ENCODE measurements at places on chromosomes 6 and 20.

DNA sequence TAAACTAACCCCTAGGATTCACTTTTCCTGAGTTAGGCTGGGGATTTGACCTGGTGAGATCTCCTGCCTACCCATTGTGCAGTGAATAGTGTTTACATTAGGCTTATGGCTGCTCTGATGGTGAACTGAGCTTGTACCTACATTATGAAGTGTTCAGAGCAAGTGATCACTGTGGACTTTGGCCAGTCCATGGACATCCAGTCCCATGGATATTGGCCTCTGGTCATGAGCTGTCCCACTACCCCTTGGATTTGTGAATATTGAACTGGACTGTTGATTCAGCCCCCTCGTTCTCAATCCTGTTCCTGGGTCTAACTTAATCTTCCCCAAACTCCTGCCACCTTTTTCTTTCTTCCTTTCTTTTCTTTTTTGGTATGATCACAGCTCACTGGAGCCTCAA, 13.8 kb downstream of the ASIP start:
- no peak for DNase-seq

DNA sequence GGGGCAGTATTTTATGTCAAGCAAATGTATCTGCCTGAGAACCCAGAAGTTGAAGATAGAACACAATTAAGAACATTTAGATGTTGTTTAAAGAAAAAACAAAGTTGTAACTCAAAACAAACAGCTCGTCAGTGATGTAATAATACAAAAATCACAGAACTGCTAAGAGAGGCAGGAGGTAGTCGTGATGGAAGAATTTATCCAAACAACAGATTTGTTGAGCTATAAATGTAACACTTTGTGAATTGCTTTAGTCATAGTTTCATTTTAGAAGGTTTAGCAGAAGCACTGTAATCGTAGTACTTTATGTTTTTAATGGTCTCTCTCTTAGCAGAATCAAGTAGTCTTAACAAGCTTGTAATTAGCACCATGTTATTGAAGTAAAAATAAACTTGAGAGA, 73.6 kb downstream of the SCAF8 start:
- DNase-seq, result no peak

GRCh38 chr6:151963001-151963400, 155.5 kb downstream of the ESR1 start:
- DNase-seq, result no peak

GRCh38 chr6:117513778-117514365, 31.4 kb downstream of the DCBLD1 start:
- DNase-seq, result no peak

DNA sequence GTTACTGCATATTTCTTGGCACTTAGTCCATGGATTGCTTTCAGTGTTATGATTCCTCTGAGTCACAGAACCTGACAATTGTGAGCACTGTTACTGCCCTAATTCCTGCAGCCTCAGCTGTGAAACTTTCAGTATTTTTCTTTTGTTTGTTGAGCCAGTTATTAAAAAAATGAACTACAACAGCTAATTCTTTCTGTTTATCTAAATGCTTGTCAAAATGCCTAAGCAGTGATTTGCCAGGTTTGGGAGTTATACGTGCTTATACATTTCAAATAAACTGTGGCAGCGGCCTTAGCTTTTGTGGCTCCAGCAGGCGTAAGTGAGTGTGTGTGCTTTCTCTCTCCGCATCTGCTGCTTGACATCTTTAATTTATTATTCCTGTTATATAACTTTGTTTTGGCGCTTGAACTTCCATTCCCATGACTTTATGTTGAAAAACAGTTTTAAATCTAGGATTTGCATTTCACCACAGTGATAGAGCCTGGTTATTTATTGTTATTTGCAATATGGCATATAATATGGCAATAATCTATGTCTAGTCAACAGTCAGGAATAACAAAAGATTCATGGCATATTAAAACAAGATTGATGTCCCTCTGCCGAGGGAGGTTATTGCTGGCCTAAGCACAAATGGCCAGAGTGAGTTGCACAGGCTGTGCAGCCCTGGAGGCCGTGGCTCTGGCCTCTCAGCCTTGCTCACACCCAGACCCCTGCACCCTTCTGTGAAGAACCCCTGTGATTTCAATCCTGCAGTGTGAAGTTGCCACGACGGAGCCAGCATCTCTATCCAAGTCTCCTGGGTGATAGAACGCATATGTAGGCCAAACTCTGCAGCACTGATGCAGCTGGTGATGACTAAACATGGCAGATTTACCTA, 303.4 kb downstream of the THBS2 start:
- DNase-seq, result no peak

DNA sequence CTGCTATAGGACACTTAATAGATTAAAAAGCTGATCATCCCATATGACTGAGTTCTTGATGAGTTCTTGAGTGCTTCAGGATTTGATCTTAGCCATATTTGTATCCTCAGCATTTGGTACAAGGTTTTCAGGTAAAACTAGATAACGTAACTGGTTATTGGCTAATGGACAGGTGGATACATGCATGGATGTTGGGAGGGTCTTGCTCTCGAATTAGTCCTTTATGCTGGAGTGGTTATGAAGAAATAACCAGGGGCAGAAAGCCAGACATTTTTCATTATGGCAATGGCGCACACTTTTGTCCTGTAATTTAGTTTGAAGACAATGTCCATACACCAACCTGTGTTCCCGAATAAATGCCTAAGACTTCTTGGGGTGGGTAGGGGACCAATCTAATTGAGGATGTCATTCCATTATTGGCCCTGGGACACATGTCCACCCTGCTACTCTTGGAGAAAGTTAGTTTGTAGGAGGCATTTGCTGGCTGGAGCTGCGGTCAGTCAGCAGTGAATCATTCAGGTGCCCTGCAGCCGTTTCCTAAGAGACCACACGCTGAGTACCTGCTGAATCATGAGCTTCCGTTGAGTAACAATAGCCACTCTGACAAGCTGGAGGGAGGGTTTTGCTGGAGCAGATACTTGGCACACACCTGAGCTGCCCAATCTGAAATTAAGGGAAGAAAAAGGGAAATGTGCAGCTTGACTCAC, 194.4 kb downstream of the FOXA2 start:
- no peak for DNase-seq

DNA sequence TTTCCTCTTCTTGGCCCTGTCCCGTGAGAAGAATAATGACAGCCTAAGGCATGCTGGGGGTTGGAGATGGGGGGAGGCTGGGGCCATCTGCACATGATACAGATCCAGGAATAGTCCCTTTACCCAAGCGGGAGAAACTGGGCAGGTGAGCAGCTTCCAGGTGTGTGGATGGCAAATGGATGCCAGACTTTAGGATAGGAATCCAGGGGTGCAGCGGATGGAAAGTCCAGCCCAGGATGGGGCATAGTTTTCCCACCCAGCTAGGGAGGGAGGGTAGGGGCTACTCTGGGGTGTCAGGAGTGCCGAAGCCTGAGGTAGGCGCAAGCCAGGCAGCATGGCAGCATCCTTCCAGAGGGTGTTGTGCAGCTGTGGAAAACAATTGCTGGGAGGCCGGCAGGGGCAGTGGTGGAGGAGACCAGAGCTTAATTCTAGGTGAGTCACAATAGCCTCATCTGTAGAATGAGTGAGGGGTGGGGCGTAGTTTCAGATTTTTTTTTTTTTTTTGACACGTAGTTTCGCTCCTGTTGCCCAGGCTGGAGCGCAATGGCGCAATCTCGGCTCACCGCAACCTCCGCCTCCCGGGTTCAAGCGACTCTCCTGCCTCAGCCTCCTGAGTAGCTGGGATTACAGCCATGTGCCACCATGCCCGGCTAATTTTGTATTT, 15.4 kb upstream of the FAM110A start:
- no peak for DNase-seq

- no peak for DNase-seq
Measured at GRCh38 chr6:113734982-113735381, 122.2 kb upstream of the MARCKS start.

DNA sequence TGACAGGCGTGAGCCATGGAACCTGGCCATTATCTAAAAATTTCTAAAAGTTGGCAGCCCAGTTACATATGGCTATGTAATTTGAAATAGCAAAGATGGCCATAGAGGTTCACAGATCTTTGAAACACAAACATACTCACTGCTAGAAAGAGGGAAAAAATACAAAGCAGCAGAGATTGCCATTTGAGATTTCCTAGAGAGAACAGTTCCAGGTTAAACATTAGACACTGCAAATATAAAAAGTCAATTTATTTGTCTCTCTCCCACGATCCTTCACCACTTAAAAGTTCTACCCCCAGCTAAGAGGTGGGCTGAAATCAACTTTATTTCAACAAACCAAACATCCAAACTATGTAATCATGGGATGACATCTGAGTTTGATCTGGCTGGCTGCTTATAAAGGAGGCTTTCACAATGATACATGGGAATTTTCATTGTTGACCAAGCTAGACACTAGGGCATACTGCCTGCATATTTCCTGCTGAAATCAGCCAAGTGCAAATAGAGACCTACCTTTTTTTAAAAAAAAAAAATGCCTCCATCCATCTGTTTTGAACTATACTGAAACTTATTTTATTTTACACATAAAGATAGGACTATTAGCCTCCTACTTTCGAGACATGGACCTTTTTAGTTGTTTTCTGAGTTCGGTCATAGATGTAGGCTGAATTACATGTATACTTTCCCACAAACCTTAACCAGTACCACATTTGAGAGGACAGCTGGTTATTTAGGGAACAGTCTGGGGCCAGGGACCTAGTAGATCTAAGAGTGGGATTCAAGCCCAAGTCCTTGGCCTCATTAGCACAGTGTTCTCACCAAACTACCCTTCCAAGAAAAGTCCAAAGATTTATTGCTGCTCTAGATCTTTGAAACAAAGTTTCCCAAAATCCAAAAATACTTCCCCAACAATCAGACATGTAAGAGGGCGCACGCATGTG, 16.6 kb downstream of the DCDC2 start:
- DNase-seq, result no peak

DNA sequence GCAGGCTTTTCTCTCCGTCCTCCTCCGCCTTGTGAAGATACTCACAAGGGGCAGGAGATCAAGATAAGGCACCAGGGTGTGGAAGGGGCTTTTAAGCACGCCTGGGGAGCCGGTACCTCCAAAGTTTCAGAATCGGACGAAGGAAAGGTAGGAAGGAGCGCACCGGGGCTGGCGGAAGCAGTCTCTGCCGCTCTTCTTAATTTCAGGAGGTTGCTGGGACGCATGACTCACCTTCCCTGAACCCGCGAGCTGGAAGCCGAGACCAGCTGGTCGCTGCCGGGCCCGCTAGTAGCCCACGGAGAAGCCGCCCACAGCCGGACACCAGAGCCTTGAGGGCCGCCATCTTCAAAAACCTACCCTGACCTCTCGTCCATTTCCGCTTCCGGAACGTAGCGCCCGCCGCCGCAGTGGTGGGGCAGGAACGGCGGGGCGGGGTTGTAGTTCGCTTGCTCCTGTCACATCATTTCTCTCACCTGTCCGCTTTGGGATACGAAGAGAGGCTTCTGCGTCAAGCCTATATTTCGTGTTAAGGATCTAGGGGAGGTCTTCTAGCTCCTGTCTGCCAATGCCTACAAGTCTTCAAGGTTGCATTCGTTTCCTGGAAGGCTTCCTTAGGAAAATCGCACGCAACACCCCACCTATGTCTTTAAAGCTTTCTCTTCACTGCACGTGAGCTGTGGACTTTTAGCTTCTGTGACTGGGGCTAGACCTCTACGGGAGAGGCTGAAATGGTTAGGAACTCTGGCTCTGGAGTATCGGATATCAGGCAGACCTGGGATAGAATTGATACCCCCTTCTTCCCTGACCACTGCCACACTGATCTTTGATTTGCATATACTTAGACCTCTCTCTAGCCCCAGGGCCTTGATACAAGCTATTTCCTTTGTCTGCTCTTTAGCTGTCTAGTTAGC, at the start of gene MRPS18A:
TSS of gene MRPS18A (minus strand) at position 355 of the 911 bp plus-strand sequence. CDS start at position 343, 12 bp downstream.
- peak; percentile 68 for DNase-seq

DNA sequence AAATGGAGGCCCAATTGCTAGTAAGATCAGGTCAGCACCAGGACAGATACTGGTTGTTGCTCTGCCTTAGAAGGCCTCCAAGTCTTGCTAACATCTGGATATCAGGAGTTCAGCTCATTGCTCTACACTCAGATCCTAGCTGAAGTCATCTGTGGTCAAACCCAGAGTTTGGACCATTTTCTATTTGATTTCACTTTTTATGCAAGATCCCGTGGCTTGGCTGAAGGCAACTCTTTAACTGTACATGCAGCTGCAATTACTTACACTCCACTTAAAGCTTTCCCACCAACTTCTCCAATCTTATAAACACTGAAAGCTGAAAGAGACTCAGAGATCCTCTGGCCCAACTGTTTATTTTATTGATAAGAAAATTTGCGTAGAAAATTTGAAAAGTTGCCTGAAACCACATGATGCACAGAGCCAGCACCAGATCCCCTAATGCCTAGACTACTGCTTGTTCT, 2.7 kb downstream of the SLC17A2 start:
- DNase-seq, result no peak

DNA sequence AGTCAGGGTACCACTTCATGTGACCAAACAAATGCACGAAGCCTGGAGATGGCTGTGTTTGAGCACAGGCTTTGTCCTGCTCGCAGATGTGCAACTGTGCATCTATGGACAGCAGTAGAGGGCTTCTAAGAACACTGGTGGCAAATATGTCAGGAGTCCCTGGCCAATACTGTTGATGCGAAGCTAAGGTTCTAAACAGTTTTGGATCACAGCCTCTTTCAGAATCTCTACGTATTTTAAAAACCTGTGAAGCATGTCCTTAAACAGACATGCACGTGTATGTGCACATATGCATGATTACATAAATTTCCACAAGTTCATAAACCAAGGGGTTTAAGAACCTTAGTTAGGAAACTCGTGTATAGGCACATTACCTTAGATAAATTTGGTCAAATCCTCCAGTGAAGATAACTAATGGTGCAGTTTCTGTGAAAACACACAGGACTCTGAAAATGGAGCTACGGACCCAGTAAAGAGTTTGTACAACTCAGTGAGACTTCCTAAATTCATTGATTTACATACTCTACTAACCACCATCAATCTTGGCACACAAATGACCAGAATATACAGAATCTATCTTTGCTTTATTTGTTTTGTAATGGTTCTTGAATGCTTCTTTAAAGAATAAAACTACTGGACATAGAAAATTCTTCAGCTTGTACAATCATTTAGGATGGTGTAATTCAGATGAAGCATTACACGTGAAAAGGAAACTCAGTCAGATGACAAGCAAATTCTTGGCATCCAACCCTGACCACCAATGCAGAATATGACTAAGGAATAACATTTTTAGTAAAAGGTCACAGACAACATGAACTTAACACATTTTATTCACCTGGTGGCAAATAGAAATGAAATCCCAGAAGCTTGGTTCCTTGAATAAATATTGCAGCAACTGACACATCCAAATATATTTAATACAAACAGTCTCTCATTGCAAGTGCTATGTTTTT, 27.4 kb downstream of the KCNQ5 start:
- no peak for DNase-seq

DNA sequence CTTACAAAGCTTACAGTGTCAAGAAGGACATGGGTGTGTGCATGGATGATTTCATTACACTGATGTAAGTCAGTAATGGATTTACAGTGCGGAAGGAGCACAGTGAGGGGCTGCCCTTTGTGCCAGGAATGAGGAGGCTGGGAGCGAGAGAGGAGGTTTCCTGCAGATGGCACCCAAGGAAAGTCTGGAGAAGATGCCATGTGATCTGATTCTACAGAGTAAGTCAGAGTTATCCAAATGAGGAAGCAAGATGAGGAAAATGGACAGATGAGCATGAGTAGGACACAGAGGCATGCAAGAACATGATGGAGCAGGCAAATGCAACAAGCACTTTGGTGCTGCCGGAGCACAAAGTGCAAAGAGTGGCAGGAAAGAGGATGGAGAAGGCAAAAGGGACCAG, 29.7 kb downstream of the MAP7 start:
- no peak for DNase-seq

- no peak for DNase-seq
Measured at GRCh38 chr20:36855241-36855657, 20.7 kb upstream of the TLDC2 start.

All from T-helper 2 cell (primary cell).